T-helper 2 cell treated with Interferon-gamma antibody and Interleukin-4, amounts not matched to agents 5 μg/mL and 100 μg/mL, for 36 hours (primary cell): ENCODE measurements at places on chromosomes 6 and 20.

DNA sequence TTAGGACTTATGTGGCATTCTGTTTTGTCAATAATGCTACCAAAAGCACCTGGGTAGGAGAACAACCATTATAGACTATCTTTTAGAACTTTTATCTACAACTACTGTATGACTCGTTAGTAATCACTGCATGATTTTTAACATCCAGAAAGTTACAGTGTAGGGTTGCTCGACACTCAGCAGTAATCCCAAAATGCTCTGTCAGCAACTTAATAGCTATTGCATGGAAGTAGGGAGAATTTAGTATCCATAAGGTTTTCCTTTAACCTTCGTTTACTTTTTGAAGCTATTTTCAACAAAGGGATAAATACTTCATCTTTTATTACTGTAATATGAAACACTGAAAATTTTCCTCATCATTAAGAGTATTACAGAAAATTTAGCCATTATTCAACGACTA is 309.5 kb downstream of the RNGTT start:
- DNase-seq: no peak

DNA sequence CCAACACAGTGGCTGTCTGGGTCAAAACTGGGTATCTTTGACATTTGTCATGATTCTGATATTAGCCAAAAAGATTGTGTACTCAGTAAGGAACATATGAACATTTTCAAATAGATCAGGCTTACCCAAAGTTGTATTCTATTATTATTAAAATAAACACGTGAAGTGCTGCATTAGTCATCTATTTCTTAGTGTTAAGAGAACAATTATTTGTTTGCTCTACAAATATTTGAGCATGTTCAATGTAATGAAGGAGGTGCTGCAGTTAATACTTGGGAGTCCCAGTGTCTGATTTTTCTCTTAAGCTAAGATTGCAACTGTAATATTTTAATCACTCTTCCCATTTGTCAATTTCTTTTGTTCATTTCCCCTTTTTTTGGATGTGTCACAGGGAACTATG is 28.2 kb downstream of the CNR1 start:
- DNase-seq: no peak

DNA sequence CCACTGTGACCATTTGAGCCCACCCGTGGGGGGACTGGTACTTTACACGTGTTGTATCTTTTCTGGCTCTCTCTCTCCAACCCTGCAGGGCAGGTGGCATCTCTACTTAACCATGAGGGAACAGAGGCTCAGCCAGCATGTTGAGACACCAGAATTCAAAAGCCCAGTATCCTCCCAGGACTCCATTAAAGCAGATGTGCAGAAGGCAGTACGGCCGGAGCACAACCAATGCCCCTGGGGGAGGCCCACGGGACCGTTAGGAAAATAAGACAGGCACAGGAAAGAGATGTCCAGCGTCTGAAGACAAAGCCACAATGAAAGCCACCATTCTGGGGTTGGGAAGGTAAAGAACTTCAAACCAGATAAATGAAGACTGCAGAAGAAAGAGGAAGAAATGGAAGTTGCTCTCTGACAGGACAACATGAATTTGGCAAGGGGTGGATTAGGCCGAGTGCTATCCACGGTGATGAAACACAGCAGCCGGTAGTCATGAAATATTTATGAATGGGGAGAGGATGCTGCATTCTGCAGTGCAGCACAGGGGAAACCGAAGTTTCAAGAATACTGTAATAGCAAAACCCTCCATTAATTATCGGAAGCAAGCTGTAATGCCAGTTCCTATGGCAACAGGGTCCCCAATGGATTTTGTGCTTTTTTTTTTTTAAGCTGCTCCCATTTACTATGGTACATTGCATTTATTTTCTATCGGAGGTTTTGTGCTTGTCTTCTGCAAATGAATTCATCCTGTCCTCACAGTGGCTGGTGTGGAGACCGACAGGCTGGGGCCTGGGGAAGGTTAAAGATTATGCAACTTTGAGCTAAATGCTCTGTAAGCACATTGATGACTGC is 179.4 kb downstream of the NRN1 start:
- no peak for DNase-seq

DNA sequence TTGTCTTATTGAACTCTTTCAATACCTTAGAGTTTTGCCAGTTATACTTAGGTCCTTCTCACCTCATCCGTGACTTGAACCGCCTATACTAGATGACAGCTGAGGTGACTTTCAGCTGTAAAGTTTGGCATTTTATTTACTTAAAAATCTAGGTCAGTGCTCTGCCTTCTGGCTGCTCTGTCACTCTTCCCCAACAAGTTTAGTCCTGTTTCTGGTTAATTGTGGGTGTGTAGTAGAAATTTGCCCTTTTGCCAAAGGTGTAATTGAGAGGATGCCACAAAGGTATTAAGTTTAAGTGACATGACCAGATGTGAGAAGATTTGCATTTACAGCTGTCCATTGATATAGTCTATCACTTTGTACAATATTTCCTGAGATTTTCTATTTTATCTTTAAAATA is 106.2 kb downstream of the FARS2 start:
- DNase-seq: no peak

GRCh38 chr6:18792866-18793265 is 405.7 kb downstream of the RNF144B start:
- no peak for DNase-seq

- no peak for DNase-seq
Measured at GRCh38 chr20:52652271-52652670, 319.9 kb upstream of the TSHZ2 start.

DNA sequence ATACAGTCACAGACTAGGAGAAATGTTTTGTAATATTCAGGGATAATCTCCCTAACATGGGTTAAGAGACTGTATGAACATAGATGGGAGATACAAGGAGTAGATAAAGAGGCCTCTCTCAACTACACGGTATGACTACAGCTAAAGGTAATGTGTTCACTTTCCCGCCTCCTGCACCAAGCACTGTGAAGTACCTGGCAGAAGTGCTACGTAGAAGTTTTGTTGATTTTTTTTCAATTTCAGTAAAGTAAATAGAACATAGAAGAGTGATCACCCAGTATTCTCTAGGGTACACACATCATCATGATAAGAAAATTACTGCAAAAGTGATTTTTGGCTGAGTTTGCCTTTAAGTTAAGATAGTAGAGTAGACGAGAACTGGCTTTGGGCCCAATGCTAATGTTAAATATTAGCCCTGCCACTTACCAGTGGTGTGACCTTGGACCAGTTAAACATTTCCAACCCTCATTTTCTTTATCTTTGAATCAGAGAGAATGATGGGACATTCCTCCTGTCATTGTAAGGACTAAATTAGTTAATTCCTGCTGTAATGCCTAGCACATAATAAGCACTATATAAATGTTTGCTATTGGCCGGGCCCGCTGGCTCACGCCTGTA is 183.6 kb downstream of the COL9A1 start:
- no peak for DNase-seq

- DNase-seq: peak; percentile 5
Measured at GRCh38 chr20:46151936-46152335, 33.8 kb downstream of the CD40 start.

GRCh38 chr6:105810105-105810921 is 275.8 kb upstream of the PRDM1 start:
- peak; percentile 77 for DNase-seq

DNA sequence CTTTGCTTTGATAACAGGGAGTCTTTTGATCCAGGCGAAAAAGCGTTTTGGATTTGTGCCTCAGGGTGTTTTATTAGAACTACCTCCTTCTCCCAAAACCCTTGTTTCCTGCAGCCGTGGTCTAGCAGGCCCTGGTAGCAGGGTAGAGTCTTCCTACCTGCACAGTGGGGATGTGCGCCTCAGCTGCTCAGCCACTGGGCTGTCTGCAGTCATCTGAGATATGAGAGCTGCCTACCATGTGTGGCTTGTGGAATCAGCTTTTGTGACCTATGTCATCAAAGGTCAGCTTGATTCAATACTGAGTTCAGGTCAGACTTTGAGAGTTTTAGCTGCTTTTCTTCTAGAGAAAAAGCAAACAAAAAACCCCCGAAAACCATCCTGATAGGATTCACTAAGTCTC is 279.5 kb downstream of the CLIC5 start:
- DNase-seq: peak; percentile 32

DNA sequence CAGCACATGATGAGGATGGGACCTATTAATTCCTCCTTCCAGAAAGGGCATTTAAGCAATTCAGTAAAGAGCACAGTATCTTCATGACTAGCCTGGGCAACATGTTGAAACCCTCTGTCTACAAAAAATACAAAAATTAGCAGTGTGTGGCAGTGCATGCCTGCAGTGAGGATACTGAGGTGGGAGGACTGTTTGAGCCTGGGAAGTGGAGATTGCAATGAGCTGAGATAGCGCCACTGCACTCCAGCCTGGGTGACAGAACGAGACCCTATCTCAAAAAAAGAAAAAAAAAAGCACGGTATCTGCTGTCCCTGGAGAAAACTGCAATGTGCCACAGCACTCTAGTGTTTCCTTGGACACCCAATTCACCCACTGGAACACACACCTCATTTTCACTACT is 18.4 kb downstream of the SAMD3 start:
- no peak for DNase-seq

DNA sequence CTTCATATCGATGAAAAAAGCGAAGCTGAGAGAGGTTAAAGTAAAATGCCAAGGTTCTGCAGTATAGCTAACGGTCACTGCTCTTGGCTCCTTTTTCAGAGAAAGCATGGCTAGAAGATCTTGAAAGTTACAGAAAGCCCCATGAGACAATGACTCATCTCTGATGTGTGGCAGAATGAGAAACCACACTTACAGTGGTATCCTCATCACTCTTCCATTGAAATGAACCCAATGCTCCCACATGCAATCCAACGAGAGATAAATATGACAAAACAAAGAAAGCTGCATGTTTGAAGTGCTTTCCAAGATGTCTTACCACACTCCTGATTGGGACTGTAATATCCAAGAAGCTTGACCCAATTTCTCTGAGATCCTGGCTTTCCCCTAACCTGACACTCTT is 694.9 kb downstream of the PRKN start:
- peak; percentile 30 for DNase-seq

- DNase-seq: no peak
Measured at GRCh38 chr20:32960849-32961731, 43.1 kb downstream of the SUN5 start.

GRCh38 chr20:53918949-53919361 is 151.4 kb downstream of the BCAS1 start:
- no peak for DNase-seq

- DNase-seq: no peak
Measured at GRCh38 chr6:21826023-21826422, 232.5 kb downstream of the SOX4 start.

- DNase-seq: no peak
Measured at GRCh38 chr6:156617376-156617775, 159.8 kb upstream of the ARID1B start.

GRCh38 chr20:63708301-63709148 is 686 bp downstream of the ZGPAT start:
- no peak for DNase-seq

DNA sequence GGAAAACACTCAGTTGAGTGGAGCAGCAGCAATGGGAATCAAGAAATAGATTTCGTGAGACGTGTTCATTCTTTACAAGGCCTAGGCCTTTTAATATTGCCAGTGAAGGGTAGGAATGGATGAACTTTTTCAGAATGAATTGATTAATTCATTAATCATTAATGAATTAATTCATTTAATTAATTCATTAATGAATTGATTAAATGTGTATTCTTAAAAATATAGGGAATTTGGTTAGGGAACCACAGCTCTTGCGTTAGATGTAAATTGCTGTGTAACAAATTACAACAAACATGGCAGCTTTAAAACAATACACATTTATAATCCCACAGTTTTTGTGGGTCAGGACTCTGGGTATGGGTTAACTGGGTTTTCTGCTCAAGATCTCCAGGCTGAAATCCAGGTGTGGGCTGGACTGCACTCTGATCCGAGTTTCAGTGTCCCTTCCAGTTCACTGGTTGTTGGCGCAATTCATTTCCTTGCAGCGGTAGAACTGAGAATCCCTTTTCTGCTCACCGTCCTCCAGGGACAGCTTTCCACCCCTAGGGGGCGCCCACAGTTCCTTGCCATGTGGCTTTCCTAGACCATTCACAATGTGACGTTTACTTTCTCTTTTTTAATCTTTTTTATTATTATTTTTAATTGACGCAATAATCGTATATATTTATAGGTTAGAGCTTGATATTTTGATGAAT is 32.8 kb upstream of the BCAS1 start:
- DNase-seq: peak; percentile 56

DNA sequence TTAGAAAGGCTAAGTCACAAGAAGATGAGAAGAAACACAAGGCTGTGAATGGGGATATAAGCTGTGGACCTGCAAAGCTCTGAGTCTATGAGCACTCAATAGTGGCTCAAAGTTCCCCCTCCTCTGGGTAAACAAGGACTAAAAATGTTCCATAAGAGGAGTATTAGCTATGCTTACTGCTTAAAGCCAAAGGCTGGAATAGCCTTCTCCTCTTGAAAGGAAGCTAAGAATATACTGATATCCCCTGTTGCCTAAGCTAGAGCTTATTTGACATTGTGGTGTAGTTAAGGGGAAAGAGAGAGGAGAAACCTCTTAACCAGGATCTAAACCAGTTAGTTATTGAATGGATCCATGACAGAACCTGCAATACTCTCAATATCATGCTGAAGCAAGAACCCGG is 45.8 kb downstream of the NOL7 start:
- no peak for DNase-seq

- DNase-seq: no peak
Measured at GRCh38 chr6:118580585-118581419, 32.7 kb downstream of the PLN start.

DNA sequence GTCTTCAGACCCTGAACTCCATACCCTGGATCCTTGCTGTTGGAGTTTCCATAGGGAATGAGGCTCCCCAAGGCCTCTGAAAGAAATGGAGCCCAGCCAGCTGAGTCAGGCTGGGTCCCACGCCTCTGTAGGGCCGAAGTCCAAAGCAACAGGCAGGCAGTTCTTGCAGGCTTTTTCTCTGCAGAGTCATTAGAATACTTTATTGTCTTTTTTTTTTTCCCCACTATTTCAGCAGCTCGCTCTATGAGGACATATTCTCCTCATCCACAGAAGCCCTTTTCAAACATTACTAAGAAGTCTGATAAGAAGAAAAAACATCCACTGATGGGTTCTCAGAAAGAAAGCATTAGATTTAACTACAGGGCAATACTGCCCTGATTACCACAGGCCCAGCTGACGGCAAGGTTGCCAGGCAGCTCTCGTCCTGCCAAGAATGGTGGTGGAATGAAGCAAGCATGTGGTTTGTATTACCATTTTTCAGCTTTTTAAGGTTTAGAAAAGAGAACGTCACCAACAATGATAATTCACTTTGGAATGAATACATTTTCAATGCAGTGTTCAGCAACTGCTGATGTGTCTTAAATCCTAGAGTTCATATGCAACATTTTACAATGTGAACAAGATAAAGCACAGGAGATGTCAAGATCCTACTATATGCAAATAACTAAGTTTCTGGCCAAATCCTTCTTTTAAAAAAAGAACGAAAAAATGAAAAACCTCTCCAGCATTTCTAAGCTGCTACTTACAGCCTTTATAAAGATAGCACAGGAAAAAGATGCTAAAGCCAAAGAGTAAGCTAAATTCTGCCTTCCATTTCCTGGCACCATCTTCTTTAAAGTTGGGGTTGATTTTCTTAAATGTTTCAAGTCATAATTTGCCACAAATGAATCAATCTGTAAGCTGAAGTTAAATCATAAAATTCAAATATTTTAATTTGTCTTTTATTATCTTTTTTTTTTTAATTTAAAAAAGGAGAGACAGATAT is 223.6 kb upstream of the CITED2 start:
- DNase-seq: no peak
